ENCODE measurements at places on chromosomes 3 and 15. TPM values are rescaled to one million over a fixed set of nuclear protein-coding genes. Genes with fewer than 3 reads are reported as not detected.

- no peak within 1 kb of the TSS for H3K4me3 ChIP-seq
- H3K27ac ChIP-seq = peak within 1 kb of the TSS; percentile 65
- H3K4me1 ChIP-seq = no peaks in the 10 kb centered on the region
- no peaks in the 10 kb centered on the region for H3K36me3 ChIP-seq
Observed at GRCh38 chr3:3110299-3110630, at the start of gene IL5RA. TSS of gene IL5RA (minus strand) at chr3:3110374. CDS start at chr3:3104984, 5,390 bp downstream.

DNA sequence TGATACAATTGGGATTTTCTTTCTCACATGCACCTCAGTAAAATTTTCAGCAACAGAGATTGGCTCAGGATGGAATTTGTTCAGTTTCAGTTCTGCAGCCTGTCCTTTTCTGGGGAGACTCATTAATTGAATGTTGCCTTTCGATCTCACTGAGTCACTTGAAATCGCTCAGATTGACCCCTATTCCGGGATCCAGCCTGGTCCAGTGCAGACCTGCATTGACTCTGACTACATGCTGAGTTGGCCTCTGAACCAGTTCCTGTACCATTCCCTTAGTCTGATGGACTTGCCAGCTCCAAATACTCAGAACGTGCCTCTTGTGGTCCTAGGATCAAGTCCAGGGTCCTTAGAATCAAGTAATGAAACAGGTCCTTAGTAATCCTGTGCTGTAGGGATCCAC is 9.4 kb downstream of the IGF1R start:
- no peaks in the 10 kb centered on the region for H3K36me3 ChIP-seq
- H3K4me1 ChIP-seq = peaks cover 23% of the 10 kb centered on the region
- no peak overlapping the region for H3K4me3 ChIP-seq
- no peak overlapping the region for H3K27ac ChIP-seq
- no peak for DNase-seq

GRCh38 chr3:123698813-123699212 is 114.0 kb upstream of the HACD2 start:
- no peak for DNase-seq
- no peaks in the 10 kb centered on the region for H3K4me1 ChIP-seq
- peak overlapping the region; percentile 61 for H3K27ac ChIP-seq
- H3K36me3 ChIP-seq = no peaks in the 10 kb centered on the region
- no peaks in the 10 kb centered on the region for H3K27me3 ChIP-seq

WDR93 gene
- not detected for total RNA-seq

Data from esophagus squamous epithelium (tissue), 5 donors.